ENCODE measurements at places on chromosomes 4 and X.

DNA sequence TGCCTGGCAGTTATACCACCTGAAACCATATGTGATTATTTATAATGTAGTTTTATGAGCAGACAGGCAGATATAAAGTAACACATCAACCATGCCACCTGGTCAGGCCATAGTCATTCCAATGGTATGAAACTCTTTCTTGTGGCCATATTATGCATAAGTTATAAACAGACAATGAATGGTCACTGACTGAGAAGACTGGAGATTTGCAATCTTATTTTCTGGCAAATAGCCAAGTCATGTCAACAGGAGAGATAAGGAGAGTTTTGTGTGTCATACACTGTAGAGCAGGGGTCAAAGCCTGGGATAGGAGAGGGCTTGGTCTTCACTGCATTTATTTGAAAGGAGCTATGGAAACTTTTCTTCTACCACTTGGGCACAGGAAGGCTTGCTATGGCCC, 29.5 kb downstream of the SORBS2 start:
- no peak for DNase-seq

GRCh38 chr4:79851625-79852304, 221.3 kb downstream of the ANTXR2 start:
- DNase-seq: no peak

GRCh38 chr4:25800245-25800644, 62.5 kb downstream of the SEL1L3 start:
- DNase-seq: no peak

- DNase-seq: no peak
These were observed 245.3 kb upstream of the JADE1 start for GRCh38 chr4:128564081-128564630.

GRCh38 chrX:131778269-131779218, 234.7 kb downstream of the OR13H1 start:
- no peak for DNase-seq

GRCh38 chrX:155048977-155049619, 21.8 kb downstream of the CMC4 start:
- DNase-seq: peak; percentile 78

GRCh38 chrX:100829730-100830129, 9.5 kb downstream of the CSTF2 start:
- DNase-seq: no peak

GRCh38 chr4:26067035-26067434, 153.0 kb downstream of the SMIM20 start:
- no peak for DNase-seq

DNA sequence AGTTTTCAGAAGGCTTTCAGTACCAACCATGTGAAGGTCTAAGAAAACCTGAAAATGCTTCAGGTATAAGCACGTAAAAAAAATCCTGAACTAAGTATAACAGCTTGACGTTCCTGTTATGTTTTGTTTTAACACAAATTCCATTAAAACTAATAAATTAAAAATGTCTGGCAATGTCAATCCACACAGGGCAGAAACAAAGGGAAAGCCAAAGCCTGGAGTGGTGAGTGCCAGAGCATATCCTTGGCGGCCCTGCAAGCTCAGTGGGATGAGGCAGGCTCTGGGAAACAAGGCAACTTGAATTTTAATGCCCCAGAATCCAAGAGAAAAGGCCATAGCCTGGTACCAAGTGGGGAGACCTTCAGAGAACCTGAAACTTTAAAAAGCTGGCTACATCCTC, 78.2 kb downstream of the EPHA5 start:
- no peak for DNase-seq
